Right renal pelvis (tissue), 4 donors: ENCODE measurements at places on chromosomes 4 and X.

DNA sequence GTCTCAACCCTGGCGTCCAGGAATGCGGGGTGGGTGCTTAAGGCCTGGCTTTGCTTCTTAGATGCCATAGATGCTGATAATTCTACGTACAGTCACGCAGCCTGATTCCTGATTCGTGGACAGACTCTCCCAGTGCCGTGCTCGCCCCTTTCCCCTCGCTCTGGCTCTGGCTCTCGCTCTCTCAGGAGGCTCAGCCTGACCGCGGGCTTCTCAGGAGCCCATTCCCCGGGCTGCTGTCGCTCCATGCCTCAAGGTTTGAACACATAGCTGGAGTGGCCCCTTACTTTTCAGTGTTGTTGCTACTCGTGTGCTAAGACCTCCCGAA, 59.2 kb upstream of the ZC4H2 start:
- DNase-seq, result no peak

- no peak for DNase-seq
Observed at GRCh38 chrX:110277609-110278008, 40.3 kb downstream of the AMMECR1 start.

DNA sequence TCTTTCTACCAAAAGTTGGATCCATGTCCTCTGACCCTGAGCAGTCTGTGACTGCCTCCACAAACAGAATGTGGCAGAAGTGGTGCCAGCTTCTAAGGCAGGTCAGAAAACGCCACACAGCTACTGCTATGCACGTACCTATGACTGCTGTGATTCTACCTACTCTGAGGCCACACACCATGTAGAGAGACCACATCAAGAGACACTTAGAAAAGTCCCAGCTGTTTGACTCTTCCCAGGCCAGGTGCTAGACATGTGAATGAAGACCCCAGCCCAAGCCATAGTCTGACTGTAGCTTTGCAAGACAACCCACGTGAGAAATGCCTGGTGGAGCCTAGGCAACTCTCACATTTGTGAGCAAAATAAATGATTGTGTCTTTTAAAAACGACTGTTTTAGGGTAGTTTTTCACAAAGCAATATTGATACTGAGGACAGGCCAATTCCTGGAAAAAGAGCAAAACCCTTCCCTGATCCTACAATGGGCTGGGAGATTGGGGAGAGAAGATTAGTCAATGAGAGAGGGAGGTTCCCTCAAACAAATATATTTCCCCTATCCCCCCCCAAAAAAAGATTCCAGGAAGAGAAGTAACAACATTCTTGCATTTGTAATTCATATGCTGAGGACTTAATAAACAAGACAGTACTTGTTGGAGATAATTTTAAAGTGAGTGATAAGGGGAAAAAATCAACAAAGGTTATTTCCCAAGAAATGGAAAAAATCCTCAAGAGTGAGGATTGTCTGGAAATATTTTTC, 33.3 kb downstream of the FRYL start:
- no peak for DNase-seq

DNA sequence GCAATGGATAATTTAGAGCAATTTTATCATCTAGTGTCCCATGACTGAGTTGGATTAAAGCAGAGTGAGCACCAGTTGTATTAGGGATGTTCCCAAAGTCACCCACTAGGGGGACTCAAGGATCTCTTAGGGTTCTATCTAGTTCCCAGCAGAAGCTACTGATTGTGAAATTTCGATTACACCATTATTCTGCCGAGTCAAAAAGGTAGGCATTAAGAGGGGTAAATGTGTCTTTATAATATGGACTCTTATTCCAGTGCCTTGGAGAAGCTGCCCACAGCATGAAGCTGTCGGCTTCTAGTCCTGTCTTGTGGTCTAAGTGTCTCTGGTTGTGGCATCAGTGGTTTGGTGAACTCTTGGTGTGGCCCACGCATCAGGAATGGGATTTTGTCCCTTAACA, 53.3 kb downstream of the RGS12 start:
- peak; percentile 49 for DNase-seq

GRCh38 chrX:56314334-56314733, 82.2 kb downstream of the KLF8 start:
- no peak for DNase-seq

DNA sequence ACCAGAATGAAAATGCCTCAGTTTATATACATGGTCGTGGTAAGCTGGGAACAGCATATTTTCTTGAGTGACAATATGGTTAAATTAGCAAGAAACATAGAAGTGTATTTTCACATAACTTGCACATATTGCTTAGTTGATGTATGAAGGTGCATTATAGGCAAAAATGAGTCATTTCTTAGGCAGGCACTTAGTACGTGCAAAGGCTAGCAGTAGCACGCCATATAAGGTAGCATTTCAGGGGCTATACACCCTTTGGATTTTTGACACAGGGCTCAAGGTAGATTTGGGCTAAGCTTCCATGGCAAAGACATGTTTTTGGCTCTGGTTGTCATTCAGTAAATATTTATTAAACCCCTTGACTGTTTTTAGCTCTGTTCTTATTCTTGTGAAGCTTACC, 33.1 kb downstream of the PCDH7 start:
- DNase-seq, result no peak

GRCh38 chrX:126655061-126655460, 102.4 kb upstream of the DCAF12L1 start:
- no peak for DNase-seq

- no peak for DNase-seq
Observed at GRCh38 chr4:8238515-8239053, 31.0 kb upstream of the HTRA3 start.

DNA sequence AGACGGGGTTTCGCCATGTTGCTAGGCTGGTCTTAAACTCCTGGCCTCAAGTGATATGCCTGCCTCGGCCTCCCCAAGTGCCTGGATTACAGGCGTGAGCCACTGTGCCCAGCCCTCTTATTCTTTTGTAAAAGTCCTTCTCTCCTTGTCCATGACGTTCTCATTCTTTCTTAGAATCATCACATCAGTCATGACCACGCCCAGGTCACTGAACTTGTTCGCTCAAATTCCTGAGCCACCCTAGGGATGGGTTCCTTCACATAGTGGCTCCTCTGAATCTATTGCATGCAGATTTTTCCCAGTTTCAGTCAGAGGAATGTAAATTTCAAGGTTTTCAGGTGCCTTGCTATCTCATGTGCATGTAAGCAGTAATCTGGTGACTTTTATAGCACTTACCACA, 15.7 kb downstream of the JADE1 start:
- no peak for DNase-seq

DNA sequence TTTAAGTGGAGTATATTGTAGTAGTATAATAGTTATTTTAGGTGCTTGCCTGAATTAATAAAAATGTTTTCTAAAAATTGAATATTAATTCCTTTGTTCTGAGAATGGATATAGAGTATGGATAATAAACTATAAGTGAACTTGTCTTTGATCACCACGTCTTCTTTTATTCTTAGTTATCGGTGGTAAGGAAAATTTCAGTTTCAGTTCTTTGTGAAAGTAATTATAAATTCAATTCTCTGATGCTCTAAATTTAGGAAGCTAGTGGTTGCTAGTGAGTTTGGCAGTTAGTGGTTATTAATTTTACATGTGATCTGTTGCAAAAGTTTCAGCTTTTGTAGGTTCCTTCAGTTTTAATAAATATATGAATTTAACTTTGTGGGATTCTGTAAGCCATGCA, 30.8 kb downstream of the MRPL1 start:
- DNase-seq, result no peak

DNA sequence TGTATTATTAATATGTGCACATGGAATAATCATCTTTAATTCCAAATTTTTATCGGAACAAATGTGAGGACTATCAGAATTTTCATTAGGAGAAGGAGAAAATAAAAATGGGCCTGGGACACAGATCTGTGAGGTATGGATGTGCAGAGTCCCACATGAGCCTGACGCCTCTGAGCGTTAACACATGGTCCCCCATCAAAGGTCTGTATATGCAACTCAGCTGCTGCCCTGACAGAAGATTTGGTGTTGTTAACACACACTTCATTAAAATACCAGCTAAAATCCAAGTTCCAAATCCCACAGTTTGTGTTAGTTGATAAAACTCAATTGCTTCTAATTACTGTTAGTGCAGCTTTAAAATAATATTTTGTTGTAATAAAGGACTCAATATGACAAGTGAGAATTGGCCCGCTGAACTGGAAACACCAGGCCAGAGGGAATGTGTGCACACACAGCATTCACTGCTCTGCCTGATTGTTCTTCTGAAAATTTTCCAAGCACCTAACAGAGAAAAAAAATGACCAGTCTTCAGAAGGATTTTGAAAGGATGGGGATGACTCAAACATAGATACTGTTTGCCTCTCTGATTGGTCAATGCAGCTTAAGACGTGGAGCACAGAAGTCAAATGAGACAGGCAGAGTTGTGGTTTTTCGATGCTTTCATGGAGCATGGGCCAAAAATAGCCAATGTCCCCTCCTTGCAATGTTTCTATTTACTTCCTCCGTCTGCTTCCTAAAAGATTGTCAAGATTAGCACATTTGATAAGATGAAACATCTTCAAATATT, 266.6 kb downstream of the NKX6-1 start:
- DNase-seq, result no peak

GRCh38 chr4:143367863-143368262, 31.2 kb downstream of the GAB1 start:
- no peak for DNase-seq

DNA sequence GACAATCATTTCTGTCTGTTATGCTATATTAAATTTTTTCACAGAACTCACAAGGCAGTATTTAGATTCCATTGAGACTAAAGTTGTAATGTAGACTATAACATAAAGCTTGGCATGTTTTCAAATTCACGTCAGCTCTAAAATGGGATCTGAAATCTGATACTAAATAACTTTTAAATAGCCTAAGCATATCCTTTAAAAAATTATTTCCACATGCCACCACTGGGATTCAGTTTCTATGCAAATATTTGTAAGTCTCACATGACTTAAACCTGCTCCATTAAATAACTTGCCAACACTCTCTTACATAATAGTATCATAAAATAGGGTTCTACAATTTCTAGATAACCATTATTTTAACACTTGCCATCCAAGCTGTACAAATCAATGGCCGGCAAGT, 32.4 kb downstream of the KLHL8 start:
- DNase-seq, result no peak

- no peak for DNase-seq
Observed at GRCh38 chr4:24519649-24520048, 64.7 kb downstream of the DHX15 start.

DNA sequence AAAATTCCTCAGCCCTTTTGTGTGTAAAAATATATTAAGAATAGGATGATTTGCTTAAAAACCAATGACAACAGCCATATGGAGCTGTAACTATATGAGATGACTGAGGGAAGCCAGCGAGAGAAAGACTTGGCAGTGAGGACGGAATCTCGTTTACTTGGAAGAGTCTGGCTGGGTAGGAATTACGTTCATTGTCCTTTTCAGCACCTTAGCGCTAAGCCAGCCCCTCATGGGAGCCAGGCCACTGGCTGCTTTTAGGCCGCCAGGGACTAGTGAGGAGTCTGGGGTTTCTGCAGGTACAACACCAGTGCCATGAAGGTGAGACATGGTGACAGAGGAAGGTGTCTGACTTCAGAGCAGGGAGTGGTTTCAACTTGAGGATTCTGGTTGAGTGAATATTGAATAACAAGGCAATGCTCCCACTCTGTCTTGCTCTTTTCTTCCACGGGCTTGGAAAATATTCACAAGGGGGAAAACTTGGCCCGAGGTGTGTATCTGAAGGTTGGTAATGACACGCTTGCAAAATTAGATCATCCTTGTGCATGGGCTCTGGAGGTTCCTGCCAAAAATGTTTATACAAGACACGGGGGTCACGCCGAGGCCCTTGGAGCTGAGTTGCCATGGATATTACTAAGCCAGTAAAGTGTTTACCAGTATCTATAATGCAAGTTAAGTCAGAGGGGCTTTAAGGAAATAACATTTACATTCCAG, 17.4 kb downstream of the KLF3 start:
- DNase-seq, result no peak

GRCh38 chr4:40331101-40331745, 3.9 kb upstream of the CHRNA9 start:
- no peak for DNase-seq

DNA sequence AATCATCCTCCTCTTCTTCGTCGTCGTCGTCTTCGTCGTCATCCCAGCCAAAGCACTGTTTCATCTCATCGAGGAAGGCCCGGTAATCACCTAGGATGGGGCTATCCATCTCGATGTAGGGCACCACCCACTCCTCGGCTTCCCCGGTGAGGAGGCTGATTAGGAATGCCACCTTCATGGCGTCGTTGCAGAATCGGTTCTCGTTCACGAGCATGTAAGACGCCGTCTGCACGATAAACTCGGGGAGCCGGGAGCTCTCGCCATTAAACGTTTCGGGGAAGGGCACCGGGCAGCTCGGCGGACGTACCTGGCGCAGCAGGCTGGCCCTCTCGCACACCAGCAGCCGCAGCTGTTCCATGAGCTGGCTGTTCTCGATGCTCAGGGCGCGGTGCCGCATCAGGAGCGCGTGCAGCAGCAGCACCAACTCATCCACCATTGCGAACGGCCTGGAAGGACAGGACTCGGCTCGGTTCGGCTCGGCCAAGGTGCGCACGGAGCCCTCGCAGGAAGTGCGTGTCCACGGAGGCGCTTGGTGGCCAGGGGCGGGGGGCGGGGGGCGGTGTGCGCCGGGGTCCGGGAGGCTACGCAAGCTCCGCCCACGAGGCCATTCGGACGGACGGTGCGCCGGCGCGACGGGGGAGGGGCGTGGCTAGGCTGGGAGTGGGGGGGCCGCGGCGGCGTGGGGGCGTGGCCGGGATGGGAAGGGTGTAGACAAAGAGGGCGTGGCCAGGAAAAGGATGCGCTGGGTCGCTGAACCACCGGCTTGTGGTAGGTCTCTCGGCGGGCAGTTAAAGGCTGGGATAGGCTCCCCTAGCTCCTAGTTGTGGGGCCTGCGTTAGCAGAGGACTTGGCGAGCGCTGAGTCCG, at the start of gene LDOC1:
TSS of gene LDOC1 (minus strand) at position 544 of the 866 bp plus-strand sequence. CDS start at position 436, 108 bp downstream.
- DNase-seq, result peak; percentile 51

- no peak for DNase-seq
Observed at GRCh38 chr4:65502131-65502701, 168.1 kb downstream of the EPHA5 start.

GRCh38 chr4:25743971-25744370, 88.3 kb downstream of the SLC34A2 start:
- no peak for DNase-seq

GRCh38 chrX:11341274-11342201, 48.3 kb downstream of the AMELX start:
- DNase-seq, result peak; percentile 15

DNA sequence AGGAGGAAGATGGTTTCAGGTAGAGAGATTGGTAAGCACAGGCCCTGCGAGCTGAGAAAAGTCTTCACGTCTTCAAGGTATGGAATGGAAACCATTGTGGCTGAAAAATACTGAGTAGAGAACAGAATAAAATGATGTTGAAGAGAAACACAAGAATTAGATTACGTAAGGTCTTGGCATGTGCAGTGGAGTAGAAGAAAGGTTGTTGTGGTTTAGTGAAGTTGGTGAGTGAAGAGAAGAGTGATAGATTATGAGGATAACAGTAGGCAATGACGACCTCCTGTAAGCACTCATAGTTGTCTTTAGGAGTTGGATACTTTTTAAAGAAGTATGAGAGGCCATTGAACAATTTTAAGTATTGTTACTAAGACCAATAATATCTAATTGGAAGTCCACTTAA, 642.6 kb downstream of the PCDH7 start:
- DNase-seq, result no peak
